ENCODE measurements at places on chromosomes 11 and 22.

DNA sequence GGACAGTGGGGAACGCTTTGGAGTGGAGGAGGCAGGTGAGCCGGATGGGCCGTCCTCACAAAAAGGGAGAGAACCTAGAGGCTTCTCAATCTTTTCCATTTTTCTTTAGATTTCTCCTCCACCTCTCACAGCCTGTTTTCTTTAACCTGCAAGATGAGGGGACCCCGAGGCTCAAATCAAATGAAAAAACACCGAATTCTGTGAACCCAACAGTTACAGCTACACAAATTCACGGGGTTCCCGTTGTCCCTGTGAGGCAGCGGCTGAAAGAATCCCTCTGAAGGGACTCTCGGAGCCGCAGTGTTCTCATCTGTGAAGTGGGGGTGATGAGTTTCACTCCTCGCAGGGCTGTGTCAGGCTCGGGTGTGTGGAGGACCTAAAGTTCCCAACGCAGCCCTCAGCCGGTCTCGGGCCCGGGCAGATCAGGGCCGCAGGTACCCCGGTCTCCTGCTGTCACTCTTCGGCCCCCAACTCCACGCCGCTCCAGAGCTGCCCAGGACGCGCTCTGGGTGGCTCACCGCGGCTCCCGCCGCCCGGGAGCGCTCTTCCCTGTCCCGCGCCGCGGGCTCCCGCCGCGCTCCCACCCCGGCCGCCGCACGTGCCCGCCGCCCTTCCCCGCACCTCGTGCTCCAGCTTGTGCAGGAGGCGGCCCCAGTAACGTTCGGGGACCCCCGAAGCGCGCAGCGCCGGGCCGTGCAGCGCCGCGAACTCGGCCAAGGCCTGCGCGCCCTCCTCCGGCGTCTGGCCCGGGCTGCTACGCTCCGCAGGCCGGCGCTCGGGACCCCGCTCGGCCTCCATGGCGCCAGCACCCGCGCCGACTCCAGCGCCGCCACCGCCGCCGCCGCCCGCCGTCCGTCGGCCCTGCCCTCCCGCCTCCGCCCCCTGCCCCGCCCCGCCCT lies at the start of gene TTLL12:
Gene TTLL12 (minus strand): TSS at position 863 of the 899 bp plus-strand sequence. CDS start 65 bp downstream, at position 798.
- DNase-seq = peak; percentile 95

DNA sequence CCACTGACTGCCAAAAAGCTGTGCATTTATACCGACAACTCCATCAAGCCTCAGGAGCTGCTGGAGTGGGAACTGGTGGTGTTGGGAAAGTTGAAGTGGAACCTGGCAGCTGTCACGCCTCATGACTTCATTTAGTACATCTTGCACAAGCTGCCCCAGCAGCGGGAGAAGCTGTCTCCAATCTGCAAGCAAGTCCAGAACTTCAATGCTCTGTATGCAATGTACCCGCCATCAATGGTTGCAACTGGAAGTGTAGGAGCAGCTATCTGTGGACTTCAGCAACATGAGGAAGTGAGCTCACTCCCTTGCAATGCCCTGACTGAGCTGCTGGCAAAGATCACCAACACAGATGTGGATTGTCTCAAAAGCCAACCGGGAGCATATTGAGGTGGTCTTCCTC lies at the start of gene SLC22A25:
Gene SLC22A25 (minus strand): TSS at position 67 of the 400 bp plus-strand sequence. CDS start 13,947 bp downstream, outside the sequence.
- DNase-seq = no peak

DNA sequence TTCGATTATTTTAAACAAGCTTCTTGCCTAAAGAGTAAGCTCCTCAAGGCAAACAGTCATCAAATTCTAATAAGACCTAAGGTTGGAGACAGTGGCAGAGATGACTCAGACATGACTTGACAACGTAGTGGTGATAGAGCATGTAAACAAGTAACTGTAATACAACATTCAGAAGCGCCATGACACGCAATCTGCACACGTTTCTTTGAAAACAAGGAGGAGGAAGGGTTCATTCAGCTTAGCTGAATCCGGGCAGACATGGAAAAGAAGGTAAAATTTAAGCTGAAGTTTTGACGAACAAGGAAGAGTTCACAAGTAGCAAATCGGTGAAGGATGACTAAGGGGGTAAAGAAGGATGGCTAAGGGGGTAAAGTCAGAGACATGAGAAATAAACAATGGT lies 152.4 kb upstream of the ZC3H12C start:
- no peak for DNase-seq

GRCh38 chr22:40312050-40312449 lies 34.2 kb upstream of the ADSL start:
- no peak for DNase-seq

DNA sequence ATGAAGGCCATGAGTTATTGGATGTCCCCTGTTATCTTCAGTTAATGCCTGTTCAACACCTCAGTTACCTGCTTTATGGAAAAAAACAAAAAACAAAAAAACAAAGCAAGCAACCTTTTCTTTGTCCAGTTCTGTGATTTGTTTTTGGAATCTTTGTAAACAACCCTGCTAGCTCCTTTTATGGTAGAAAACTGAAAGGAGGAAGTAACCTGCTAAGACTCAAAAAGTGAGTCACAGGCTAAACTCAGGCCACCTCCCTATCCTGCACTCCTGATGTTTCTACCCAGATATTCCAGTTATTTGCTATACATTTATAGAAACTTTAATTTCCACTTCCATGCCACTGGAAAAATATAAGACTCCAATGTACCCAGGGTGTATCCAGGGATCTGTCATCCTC lies 20.6 kb upstream of the TLCD5 start:
- peak; percentile 42 for DNase-seq

DNA sequence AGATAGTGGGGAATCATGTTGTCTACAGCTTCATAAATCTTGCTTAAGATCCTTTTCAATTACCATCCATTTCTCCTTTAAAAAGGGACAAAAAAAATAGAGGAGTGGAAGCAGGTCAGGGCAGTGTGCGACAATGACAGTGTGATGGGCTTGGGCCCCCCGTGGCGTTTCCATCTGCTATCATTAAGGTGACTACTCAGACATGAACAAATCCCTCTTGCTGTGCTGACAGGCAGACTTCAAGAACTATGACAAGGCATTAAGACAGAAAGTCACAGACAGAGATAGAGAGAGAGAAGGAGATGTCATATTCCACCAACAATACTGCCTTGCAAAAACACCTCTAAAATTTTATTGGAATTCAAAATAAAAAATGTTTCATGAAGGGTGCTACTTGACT lies 263.2 kb downstream of the DCDC1 start:
- no peak for DNase-seq

DNA sequence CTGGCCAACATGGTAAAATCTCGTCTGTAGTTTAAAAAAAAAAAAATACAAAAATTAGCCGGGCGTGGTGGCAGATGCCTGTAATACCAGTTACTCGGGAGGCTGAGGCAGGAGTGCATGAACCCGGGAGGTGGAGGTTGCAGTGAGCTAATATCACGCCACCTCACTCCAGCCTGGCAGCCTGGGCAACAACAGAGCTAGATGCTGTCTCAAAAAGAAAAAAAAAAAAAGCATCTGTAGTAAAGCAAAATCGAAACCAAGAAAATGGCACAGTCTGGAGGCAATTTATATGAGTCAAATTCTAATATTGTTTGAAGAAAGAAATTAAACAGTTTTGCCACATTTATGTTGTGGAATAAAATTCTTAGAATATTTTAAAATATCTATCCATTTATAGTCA lies 365.0 kb upstream of the CHORDC1 start:
- no peak for DNase-seq

DNA sequence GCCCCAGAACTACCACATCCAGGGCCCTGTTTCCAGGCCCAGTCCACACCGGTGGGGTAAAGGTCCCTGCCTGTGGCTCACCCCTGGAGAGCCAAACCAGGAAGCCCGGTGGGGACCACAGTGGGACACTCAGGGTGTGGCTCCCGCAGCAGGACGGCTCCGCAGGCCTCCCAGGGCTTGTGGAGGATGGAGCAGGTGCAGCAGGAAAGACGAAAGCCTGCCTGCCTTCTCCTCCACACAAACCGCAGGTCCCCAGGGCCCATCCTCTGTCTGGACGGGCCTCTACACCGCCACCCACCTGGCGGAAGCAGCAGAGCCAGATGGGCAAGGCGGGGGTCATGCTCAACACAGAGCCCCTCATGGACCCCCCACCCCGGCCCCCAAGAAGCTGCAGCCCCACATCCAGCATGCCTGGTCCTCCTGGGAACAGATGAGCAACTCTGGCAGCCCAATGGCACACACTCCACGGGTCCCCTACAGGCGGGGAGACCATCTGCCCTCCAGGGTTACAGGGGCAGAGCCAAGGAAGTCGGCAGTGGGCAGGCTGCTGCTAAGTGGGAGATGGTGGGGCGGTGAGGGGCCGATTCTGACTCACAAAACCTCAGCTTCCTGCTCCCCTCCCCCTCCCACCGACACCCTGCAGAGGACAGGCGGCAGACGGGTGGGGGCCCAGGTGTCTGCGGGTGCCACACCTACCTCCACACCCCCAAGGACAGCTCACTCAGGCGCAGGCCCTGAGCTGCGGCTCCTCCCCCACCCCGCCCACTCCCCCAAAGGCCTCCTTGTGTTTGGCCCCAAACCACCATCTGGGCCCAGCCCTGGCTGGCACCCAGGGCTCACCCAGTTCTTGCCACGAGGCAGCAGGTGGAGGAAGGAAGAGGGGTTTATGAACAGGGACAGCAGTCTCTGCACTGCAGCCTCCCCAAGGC lies 5.2 kb downstream of the SBF1 start:
- DNase-seq = peak; percentile 93

GRCh38 chr11:113119074-113119473 lies 157.9 kb downstream of the NCAM1 start:
- no peak for DNase-seq

- DNase-seq = no peak
Measured at GRCh38 chr11:6655790-6656583, at the start of gene DCHS1. Gene DCHS1, minus strand, starts transcription at chr11:6655809. Its CDS starts 14,196 bp downstream, at chr11:6641613.

GRCh38 chr22:41023299-41023623 lies 69.1 kb upstream of the EP300 start:
- no peak for DNase-seq

DNA sequence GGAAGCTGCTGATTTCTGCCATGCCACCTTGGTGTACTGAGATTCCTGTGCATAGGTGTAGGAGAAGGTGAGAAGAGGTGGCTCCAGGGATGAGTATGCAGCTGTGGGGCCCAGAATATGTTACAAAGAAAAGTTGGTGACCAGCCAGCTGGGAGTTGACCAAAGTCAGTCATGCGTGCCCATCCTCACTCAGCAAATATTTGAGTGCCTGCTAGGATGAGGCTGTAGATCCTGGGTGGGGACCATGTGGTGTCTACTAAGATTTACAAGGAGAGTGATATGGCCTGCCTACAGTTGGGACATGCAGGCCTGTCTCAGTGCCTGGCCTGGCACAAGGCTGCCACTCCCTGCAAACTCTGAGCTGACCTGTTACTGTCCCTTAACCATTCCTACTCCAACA lies 19.4 kb downstream of the RNF185 start:
- DNase-seq = no peak

DNA sequence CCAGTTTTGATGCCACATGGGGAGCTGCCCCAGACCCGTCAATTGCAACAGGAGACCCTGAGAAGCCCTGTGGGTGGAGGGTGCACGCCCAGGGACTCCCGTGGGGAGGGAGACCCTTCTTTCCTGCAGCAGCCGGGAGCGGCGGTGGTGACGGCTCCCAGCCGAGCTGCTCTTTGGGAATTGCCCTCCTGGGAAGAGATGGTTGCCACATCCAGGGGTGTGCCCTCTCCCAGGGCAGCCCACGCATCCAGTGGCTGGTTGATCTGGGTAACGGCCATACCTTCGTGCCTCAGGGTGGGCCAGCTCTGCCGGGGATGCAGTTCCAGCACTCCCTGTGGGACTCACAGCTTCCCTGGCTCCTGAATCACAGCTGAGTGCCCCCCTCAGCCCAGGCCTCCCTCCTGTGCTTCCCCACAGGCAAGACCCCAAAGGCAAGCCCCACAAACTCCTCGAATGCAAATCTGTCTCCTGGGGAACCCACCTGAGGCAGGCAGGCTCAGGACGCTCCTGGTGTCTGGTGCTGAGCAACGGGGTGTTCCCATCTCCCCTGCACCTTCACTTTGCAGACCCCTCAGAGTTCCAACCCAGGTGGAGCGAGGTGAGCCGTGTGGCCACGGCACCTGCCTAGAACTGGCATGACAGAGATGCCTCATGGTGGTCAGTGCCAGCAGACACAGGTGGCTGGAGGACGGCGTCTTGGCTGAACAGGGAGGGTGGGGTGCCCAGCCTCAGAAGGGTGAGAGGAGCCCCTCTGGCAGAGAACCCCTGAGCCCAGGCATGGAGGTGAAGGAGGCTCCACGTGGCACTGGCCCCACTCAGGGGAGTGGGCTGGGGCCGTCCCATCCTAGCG lies 1027.4 kb downstream of the BRD1 start:
- DNase-seq = no peak

DNA sequence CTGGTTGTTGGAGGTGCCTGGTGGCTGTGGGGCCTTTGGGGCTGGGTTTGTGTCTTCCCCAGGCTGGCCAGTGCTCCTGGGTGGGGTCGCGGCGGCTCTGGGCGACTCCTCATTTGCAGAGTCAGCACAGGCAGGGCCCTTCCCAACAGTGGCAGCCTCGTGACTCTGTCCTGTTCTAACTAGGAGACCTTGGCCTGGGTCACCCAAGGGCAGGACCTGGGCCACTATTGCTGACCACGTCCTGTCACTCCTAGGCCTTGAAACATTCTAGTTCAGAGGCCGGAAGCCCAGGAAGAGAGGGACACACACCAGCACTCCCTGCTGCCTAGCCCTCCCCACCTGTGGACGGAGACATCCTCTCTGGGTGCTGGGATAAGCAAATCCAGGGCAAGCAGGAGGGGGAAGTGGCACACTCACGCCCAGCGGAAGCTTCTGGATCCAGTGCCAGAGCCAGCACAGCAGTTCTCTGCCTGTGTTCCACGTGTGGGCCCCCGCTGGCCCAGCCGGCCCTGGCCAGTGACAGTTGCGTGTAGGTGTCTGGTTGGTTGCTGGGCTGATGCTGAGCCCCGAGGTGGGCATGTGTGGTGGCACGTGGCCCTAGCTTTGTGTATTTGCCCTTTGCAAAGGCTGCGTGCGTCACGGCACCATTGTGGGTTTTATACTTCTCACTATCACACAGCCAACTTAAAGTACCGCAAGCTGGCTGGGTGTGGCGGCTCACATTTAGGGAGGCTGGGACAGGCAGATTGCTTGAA lies 4.3 kb upstream of the CHID1 start:
- no peak for DNase-seq

DNA sequence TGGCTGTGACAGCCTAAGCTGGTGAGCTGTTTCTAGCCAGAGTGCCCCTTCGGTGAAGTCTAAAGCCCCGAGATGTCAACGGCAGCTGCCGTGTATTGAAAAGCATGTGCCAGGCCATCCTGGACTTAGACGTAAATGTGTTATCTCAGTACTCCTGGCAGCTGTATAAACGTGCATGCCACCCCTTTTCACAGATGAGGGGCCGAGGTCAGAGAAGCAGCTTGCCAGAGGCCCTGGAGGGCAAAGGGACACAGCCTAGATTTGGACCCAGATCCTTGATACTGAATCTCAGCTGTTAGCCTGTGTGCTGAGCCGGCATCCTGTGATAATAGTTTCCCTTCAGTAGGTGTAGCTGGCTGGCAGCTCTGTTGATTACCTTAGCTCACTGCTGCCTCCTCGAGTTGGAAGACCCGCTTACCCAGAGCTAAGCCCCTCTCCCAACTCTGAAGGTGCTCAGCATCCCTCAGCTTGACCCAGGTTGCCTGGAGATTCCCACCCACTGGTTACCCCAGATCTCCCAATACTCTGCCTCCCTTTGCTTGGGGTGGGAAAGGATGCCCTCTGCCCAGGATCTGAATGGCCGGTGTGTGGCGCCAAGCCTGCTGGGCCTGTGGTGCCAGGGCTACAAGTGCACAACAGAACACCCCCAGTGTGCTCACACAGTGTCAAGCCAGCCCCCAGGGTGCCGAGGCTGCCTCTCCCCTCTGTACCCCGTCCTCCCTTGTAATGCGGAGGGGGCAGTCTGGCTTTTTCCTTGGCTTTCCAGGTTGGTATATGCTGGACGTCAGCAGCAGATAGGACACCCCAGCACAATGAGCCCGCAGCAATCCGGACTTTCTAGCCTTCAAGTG lies 59.8 kb upstream of the WNT7B start:
- no peak for DNase-seq

Data from GM20000 (cell line).